Renal cortex interstitium (tissue), 15 donors: ENCODE measurements at places on chromosomes 16 and 17.

- DNase-seq: no peak
Measured at GRCh38 chr17:57676543-57676942, 68.6 kb downstream of the CCDC182 start.

- DNase-seq: no peak
Measured at GRCh38 chr16:67649494-67649931, 4.6 kb downstream of the CARMIL2 start.

- no peak for DNase-seq
Measured at GRCh38 chr16:21600031-21600773, 825 bp downstream of the METTL9 start.

- no peak for DNase-seq
Measured at GRCh38 chr16:24723663-24724062, 5.8 kb upstream of the TNRC6A start.

DNA sequence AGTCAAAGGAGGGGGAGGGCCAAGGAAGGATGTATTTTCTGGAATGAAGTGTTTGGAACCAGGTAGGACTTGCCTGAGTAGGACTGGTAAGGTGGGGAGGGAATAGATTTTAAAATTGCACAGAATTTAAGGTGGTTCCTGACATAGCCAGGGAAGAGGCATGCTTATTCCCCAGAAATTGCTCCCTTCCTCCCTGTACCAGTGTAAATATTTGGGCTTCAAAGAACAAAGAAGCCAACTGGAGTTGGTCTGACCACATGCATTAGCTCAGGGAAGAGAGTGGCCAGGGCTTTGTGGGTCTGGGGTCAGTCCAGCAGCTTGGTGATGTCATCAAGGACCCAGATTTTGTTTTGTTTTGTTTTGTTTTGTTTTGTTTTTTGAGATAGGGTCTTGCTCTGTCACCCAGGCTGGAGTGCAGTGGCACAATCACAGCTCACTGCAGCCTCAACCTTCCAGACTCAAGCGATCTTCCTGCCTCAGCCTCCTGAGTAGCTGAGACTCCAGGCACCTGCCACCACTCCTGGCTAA is 9.3 kb upstream of the MRTFB start:
- no peak for DNase-seq

- no peak for DNase-seq
Measured at GRCh38 chr17:1043601-1044251, 46.8 kb downstream of the TIMM22 start.

GRCh38 chr16:56068816-56069215 is 122.5 kb upstream of the GNAO1 start:
- no peak for DNase-seq

DNA sequence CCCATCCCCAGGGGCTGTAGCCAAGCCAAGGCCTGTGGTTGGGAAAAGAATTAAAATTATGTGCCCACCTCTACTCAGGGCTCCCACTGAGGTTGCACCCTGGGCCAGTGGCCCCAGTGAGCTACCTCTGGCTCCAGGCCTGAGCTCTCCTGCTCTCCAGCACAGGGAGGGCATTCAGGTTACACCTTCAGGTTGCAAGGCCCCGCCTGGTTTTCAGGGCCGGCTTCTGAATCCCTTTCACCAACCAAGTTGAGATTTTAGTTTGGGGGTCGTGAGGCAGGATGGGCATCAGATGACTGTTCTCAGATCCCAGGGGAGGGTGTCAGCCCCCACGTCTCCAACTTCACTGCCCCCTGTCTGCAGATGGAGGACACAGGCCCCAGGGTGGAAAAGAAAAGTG is 8.0 kb upstream of the KATNB1 start:
- DNase-seq: no peak

DNA sequence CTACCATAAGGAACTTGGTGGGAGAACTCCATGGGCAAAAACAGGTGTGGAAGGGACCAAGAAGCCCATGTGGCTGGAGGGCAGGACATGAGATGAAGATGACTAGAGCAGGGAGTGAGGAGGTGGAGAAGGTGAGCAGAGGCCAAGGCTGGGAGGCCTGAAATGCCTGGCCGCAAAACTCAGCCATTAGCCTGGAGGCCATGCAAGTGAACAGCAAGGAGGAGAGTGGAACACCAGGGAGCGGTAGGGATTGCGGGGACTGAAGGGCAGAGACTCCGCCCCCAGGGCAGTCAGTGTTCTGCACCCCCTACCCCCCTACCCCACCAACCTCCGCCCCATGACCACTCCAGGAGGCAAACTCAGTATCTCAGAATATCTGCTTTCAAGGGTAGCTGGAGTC is 17.0 kb downstream of the BCL7C start:
- DNase-seq: no peak

DNA sequence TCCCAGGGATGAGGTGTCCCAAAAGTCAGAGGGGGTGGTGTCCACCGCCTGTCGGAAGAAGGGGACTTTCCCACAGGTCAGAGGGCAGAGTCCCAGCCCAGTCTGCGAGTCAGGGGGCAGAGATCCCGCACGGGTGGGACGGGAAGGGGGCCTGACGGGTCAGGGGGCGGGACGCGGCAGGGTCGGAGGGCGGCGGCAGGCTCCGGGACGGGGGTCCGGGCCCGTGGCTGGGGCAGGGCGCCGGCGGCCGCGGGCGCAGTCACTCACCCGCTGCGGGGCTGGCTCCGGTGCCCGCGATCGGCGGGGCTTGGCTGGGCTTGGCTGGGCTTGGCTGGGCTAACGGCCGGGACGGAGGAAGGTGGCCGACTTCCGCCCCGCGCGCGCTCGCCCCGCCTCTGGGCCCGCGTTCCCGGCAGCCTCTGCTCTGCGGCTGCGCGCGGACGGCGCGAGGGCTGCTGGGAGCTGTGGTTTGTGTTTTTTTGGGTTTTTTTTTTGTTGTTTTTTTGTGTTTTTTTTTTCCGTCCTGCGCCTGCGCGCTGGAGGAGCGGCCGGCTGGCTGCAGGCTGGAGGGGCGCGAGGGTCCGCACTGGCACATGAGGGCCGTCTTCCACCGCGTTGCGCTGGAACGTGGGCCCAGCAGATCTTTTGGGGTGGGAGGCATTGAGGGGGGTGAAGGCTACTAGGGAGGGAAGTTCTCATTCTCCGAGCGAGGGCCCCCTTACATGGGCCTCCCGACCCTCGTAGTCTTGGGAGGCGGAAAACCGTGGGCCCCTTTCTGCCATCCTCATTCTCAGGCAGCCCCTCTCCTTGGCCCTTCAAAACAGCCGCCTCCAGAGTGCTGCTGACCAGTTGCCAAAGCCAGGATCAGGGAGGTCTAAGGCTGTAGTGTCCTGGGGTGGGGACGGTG is at the start of gene CANT1:
Gene CANT1 (minus strand): TSS at position 368 of the 907 bp plus-strand sequence. CDS start 12,142 bp downstream, outside the sequence.
- DNase-seq: peak; percentile 90

- peak; percentile 47 for DNase-seq
Measured at GRCh38 chr17:8223356-8224126, 13.2 kb upstream of the AURKB start.

DNA sequence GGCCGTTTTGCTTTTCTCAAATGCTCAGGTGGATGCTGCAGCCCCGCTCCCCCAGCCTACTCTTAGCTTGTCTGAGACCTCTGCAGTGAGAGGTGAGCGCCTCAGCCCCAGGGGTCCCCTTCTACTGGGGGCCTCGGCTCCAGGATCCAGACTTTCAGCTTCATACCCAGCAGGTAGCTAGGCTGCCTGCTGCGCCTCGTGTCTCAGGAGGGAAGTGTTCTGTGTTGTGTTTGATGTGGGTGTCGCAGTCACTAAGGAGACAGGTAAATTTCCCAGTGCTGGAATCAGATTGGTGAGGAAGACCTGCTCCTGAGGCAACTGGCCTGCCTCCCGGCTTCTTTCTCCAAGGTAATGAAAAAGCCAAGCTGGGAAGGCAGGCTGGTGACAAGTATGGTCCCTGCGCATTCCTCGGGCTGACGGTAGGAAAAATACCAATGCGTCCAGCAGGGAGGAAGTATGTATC is 604.0 kb upstream of the SALL1 start:
- DNase-seq: no peak

GRCh38 chr17:59627770-59628171 is 8.1 kb downstream of the CLTC start:
- DNase-seq: no peak

DNA sequence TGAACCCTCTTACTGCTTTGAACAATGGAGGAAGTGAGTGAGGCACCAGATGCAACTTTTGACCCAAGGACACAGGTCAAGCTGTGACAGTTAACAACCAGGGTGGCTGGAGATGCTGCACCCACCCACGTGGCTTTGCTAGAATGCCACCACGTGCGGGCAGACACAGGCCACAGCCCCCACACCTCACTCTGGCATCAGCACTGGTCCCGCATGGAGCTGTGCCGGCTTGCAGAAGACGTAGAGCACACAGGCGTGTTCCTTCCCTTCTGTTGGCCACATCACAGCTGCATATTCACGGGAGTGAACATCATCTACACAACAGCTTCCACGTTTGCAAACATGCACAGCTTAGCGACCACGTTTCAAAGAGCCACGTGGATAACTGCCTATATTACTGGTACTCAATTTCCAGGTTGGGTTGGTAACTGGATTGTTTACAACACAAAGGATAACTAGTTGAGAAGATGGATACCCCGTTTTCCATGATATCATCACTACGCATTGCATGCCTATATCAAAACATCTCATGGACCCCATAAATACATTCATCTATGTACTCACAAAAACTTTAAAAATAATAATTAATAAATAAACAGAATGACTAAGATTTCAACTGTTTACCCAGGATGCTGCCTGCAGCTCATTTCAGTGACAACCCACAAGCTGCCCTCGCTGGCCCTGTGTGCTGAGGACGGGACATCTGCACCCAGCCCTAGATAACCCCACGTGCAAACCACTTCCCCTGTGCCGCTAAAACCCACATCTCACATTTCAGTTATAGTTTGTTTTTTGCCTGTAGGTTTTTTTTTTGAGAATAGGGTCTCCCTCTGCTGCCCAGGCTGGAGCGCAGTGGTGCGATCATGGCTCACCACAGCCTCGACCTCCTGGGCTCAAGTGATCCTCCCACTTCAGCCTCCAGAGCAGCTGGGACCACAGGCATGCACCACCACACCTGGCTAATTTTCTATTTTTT is 132.0 kb downstream of the ANKRD11 start:
- DNase-seq: no peak

DNA sequence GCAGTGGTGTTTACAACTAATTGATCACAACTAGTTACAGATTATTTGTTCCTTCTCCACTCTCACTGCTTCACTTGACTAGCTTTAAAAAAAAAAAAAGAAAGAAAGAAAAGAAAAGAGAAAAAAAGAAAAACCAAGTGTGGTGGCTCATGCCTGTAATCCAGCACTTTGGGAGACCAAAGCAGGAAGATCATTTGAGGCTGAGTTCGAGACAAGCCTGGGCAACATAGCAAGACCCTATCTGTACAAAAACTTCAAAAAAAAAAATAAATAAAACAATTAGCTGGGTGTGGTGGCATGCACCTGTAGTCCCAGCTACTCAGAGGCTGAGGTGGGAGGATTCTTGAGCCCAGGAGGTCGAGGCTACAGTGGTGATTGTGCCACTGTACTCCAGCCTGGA is 4.2 kb downstream of the SNTB2 start:
- DNase-seq: no peak

DNA sequence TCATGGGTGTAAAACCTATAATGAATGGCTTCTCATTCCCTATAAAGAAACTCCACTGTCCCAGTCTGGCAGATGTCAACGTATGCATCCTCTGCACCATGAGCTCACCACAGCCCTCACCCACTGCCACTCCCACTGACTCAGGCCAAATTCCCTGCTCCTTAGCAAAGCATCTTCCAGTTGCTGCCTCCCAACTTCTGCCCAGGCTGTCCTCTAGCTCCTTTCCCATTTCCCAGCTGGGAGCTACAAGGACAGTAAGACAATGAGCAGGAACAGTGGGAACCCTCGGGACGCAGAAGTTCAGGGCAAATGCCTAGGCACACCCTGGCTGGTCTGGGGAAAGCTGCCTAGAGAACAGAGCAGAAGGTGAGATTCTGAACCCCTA is 9.1 kb upstream of the THAP11 start:
- no peak for DNase-seq

DNA sequence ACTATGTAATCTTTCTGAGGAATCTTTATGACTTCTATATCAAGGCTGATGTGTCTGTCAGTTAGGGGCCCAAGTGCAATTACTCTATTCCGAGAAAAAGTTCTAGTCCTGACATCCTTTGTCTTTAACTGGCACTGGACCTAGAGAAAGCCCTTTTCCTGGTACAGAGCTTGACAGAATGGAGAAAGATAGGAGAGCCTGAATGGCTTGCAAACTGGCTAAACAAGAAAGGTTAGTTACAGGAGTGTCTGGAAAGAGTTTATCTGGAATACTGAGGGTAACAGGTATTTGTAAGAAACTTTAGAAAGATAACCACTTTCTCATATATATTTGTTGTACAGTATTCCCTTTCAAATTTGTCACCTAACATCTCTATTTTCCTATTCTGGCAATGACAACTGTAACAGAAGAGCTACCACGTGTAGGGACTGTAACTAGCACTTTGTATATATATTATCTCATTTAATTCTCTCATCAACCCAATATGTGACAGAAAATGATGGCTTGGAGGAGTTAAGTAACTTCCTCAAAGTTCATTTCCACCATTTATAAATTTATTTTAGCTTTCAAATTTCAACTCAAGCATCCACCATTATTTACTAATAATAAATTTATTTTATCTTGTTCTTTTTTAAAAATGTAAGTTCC is 97.4 kb upstream of the C17orf78 start:
- no peak for DNase-seq

DNA sequence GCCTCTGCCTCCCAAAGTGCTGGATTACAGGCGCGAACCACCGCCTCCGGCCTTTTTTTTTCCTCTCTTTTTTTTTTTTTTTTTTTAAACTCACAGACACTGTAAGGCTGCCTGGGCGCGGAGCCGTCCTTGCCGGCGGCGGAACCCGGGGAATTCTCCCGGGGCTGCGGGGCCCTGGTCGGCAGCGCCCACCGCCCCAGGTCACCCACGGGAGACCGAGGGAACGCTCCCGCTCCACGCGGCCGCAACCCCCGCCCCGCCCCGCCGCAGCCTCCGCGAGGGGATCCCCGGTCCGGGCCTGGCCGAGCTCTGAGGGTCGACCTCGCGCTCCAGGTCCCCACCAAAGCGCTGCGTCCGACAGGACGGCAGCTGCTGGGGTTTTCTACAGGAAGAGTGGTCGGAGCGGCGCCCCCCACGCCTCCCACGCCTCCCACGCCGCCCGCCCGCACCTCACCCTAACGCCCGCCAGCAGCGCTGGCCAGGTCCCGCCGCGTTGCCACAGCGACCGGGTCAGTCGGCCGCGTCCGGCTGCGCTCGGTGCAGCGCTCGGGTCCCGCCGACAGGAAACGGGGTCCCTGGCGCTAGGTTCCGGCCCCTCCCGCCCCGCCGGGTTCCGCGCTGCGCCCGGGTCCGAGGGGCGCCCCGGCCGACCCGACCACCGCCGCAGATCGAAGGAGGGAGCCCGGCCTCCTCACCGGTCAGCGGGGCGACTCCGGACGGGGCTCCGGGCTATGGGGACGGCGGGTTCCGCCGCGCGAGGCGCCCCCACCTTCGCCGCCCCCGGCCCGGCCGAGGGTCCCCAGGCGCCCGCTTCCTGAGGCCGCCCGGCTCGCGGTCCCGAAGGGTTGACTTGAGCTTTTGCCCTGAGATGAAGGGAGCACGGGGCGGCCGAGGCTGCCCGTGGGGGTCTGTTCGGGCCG is at the start of gene CCDC57:
Gene CCDC57 (minus strand): TSS at position 512 of the 920 bp plus-strand sequence. CDS start 10,898 bp downstream, outside the sequence.
- DNase-seq: no peak

- DNase-seq: no peak
Measured at GRCh38 chr16:51869176-51869575, 677.8 kb downstream of the TOX3 start.
